ENCODE measurements at places on chromosomes 16 and 17. TPM values are rescaled to one million over a fixed set of nuclear protein-coding genes. Genes with fewer than 3 reads are reported as not detected.

The TPPP3 gene
- total RNA-seq = not detected

The RNF43 gene
- 0.78 TPM for total RNA-seq

The FBXW10 gene
- total RNA-seq = 0.19 TPM

The NETO2 gene
- total RNA-seq = 19.0 TPM

The MT1A gene
- total RNA-seq = 1.1 TPM

The SEC14L5 gene
- total RNA-seq = not detected

The HEATR9 gene
- total RNA-seq = 2.3 TPM

The KCNJ18 gene
- total RNA-seq = not detected

The SHISA6 gene
- total RNA-seq = not detected

The WNT3 gene
- not detected for total RNA-seq

The CDRT4 gene
- total RNA-seq = 2.8 TPM

The CHP2 gene
- total RNA-seq = not detected

The CNTD1 gene
- not detected for total RNA-seq

The ATMIN gene
- total RNA-seq = 27.3 TPM

The HOXB6 gene
- 0.25 TPM for total RNA-seq

The CMTM2 gene
- 0.17 TPM for total RNA-seq

The RNU2-1 gene
- 2,386 TPM for total RNA-seq

The HOXB8 gene
- not detected for total RNA-seq

The OR1A1 gene
- not detected for total RNA-seq

The DUS2 gene
- 37.1 TPM for total RNA-seq

The PHF23 gene
- 43.7 TPM for total RNA-seq

The GIT1 gene
- total RNA-seq = 76.1 TPM

The DOC2A gene
- total RNA-seq = 0.84 TPM

The CACNA1G gene
- total RNA-seq = 0.06 TPM

The PLCG2 gene
- 16.6 TPM for total RNA-seq

The SCNN1B gene
- total RNA-seq = not detected

The MT1F gene
- total RNA-seq = 10.1 TPM

The TBC1D3C gene
- total RNA-seq = 2.3 TPM

The FOXC2 gene
- not detected for total RNA-seq

The SEPTIN12 gene
- not detected for total RNA-seq

The GPS2 gene
- total RNA-seq = 69.5 TPM

The UTS2R gene
- total RNA-seq = not detected

The C16orf92 gene
- not detected for total RNA-seq

The VEZF1 gene
- total RNA-seq = 21.7 TPM

The METTL23 gene
- 40.5 TPM for total RNA-seq

The CTF1 gene
- 0.13 TPM for total RNA-seq

The SAMD14 gene
- 1.0 TPM for total RNA-seq

The KRT15 gene
- not detected for total RNA-seq

The CLEC19A gene
- total RNA-seq = not detected

The KRTAP9-8 gene
- total RNA-seq = not detected

The KRT33B gene
- total RNA-seq = not detected

The CACNG5 gene
- not detected for total RNA-seq

The CD300LF gene
- not detected for total RNA-seq

The PYDC1 gene
- total RNA-seq = not detected

The KCNJ12 gene
- not detected for total RNA-seq

The CIITA gene
- total RNA-seq = 9.0 TPM

The GUCY2D gene
- not detected for total RNA-seq

The KRTAP4-11 gene
- not detected for total RNA-seq

The TP53TG3E gene
- total RNA-seq = not detected

The ZPBP2 gene
- 0.44 TPM for total RNA-seq

The ABCA6 gene
- total RNA-seq = 0.04 TPM

The SDR42E2 gene
- total RNA-seq = not detected

The MPP3 gene
- 0.40 TPM for total RNA-seq

The NPIPA2 gene
- total RNA-seq = not detected
